ENCODE measurements at places on chromosomes 11 and 22.
A peak's percentile ranks its signal among the peaks of the same experiment; 100 is the strongest.

DNA sequence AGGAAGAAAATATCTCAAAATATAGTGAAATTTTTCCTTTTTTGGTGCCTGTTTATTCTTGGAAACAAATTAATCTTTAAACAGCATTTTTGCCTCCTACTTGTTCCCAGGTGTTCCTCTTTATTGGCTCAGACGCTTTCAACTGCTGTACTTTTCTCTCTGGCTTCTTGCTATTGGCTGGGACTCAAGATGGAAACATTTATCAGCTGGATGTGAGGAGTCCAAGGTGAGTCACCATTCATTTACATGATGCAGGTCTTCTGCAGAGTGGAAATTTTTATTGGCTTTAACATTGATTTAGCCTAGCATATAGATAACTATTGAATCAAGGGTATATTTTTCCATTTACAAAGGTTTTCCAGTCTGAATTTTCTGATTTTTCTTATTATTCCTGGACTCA is 34.4 kb upstream of the DNAJB13 start:
- no peak for DNase-seq

GRCh38 chr11:57200917-57201316 is 19.2 kb downstream of the LRRC55 start:
- DNase-seq: no peak

DNA sequence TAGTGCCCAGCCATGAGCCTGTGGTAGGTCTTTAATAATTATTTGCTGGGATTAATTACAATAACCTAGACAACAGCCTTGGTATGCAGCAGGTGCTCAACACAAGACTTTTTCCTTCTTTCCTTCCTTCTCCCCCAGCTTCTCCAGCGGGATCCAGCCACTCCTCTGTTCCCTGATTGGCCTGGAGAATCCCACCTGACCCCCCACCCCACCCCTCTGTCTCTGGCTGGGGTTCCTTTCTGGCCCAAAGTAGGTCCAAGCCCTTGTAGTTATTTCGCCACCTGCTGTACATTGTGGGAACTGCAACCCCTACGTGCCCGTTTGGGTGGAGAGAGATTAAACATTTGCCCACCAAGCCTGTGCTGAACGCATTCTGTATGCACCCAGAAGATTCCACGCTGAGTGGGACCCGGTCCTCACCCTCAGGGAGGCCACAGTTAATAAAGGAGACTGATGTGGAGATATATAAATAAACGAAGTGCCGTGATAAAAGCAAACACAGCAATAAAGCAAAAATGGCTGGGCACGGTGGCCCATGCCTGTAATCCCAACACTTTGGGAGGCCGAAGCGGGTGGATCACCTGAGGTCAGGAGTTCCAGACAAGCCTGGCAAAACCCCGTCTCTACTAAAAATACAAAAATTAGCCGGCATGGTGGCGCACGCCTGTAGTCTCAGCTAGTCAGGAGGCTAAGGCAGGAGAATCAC is 32.1 kb upstream of the DGKZ start:
- peak; percentile 51 for DNase-seq

DNA sequence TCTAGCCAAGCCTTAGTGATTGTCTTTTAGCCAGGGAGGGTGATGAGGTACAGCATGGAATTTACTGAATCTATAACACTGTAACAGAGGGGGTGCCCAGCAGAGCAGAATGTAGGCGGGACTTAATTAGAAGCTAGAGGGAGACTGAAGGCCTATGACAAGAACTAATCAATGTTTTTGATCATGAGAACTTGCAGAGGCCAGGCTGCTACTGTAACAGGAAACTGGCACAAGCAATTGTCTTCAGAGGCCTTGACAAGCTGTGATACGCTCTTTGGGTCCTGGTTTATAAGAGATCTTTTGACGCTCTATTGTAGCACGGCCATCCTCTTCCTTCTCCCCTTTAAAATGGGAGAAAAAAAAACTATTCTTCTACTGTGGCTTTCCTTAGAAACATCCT is 1297.3 kb downstream of the JRKL start:
- DNase-seq: no peak

GRCh38 chr22:47457021-47457420 is 694.6 kb downstream of the TBC1D22A start:
- no peak for DNase-seq

GRCh38 chr11:116485425-116485824 is 287.4 kb downstream of the BUD13 start:
- DNase-seq: no peak
